CD4-positive, alpha-beta T cell treated with Interleukin-15 for 1 hour (primary cell): ENCODE measurements at places on chromosomes 7 and 10.

- DNase-seq: no peak
These were observed 62.3 kb downstream of the TMEM26 start for GRCh38 chr10:61390851-61391250.

- DNase-seq: no peak
These were observed 22.4 kb downstream of the USP6NL start for GRCh38 chr10:11588873-11589574.

GRCh38 chr10:78028438-78029268 lies 662 bp downstream of the POLR3A start:
- DNase-seq: no peak

GRCh38 chr7:139049936-139050335 lies 14.1 kb upstream of the ZC3HAV1L start:
- no peak for DNase-seq
